ENCODE measurements at places on chromosomes 12 and 14.

GRCh38 chr12:104469523-104469922 lies 12.8 kb downstream of the CHST11 start:
- no peak for DNase-seq

GRCh38 chr14:80664576-80664975 lies 277.0 kb downstream of the CEP128 start:
- peak; percentile 26 for DNase-seq

DNA sequence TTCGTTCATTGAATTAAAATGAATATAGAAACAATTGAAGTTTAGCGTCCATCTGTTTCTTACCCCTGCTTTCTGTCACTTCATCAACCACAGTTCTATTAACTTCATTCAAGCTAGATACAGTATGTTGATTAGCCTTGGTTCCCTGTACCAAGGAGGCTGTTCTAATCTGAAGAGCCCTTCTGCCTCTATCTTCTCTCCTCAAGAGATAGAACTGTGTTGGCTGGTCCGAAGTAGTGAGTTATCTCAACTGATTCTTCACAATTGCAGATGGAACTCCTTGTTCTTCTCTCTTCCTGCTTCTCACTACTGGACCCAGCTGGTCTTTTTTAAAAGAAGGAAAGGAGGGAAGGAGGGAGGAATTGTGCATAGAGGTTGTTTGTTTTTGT lies 82.1 kb upstream of the TRAF3 start:
- no peak for DNase-seq

- no peak for DNase-seq
Measured at GRCh38 chr14:31678421-31679249, 117.4 kb downstream of the NUBPL start.

GRCh38 chr12:94621662-94622359 lies 28.5 kb downstream of the TMCC3 start:
- no peak for DNase-seq

DNA sequence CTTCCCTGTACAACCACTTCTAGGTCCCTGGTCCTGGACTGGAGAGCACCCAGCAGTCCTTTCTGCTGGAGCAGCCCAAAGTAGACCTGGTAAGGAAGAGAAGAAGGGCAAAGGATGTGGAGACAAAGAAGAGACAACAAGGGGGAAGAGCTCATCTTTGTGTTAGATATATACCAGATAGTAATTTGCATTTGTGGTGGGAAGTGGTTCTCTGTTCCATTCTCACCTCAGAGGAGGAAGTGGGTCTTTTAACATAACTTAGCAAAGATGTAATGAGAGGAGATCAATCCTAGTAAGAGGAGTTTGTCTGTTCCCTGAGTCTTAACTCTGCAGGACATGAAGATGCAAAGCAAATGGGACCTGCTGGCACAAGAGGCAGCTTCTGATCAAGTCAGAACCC lies 8.0 kb downstream of the CCDC198 start:
- no peak for DNase-seq

DNA sequence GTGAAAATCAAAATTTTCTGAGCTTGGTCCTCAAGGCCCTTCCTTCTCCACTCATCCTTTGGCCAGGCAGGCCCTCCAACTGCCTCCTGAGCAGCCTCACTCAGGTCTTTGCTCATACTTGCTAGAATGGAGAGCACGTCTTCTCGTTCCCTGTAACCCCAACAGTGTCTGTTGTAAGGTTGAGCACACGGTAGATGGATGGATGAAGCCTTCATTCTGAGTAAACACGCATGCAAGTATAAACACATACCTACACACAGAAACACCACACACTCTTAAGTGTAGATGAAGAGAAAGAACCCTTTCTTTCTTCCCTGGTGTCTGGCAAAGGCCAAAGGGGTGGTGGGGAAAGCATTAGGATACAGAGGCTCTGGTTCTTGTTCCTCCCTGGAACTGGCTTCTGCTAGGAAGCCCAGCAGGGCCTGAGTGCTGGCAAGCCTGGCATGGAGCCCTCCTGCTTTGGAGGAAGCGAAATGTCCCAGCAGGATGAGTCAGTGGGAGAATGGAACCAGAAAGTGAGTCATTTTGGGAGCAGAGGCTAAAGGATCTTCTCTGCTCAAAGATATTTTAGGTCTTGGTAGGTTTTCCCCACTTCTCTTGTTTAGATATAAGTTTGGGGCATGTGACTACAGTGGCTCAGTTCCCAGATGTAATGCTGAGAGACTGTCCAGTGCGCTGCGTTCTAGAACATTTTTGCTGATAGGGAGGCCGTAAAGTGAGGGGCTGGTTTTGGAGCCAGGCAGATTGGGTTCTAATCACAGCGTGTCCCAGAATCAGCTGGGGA lies 127.4 kb downstream of the CACNA1C start:
- peak; percentile 12 for DNase-seq

GRCh38 chr12:84969226-84969625 lies 56.6 kb upstream of the SLC6A15 start:
- no peak for DNase-seq

DNA sequence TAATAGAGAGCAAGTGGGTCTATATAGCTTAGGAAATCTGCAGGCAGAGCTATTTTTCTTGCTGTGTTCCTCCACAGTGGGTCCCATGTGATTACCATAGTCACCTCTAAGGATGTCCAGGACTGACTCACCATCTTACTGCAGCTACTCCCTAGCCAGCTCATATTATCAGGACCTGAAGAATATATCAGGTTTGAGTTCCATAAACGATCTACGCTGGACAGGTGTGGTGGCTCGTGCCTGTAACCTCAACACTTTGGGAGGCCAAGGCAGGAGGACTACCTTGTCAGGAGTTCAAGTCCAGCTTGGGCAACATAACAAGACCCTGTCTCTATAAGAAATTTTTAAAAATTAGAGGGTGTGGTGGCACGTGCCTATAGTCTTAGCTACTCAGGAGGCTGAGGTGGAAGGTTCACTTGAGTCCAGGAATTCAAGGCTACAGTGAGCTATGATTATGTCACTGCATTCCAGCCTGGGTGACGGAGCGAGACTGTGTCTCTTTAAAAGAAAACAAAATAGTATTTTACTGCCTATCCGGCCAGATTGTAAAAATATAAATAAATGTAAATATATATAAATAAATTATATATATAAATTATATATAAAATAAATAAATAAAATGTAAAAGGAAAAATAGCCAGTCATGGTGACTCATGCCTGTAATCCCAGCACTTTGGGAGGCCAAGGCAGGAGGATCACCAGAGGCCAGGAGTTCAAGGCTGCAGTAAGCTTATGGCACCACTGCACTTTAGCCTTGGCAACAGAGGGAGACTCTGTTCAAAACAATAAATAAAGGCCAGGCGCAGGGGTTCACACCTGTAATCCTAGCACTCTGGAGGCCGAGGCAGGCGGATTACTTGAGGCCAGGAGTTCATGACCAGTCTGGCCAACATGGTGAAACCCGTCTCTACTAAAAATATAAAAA lies 6.9 kb upstream of the SPRYD4 start:
- no peak for DNase-seq

DNA sequence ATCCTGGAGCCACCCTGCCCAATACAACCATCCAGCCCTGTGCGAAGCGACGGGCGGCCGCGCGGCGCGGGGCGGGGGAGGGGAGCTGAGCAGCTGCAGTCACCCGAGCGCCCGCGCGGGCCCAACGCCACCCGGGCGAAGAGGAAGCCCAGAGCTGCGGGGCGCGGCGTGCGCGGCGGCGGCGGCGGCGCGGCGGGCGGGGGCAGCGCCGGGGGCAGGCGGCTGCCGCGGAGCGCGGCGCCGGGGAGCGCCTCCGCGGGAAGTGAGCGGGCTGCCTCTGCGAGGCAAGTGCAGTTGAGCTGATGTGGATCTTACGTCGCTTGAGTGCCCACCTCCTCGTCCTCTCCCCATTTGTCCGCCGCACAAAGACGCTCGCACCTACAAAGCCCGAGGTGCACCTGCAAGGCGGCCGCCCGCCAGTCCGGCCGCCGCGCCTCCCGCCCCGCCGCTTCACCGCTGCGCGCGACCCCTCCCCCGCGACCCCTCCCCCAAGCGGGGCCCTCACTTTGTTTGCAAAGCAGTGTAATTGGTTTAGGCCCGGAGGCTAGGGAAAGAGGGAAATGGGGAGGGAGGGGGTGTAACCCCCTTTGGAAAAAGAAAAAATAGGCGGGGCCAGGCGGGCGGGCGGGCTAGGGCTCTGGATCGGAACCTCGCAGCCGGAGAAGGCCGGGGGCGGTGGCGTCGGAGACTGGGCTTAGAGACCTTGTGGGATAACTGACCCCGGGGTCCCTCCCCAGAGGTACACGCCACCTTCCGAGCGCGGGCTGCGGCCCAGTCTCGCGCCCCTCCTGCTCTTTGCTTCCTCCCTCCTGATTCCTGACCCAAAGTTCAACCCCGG lies at the start of the genes FOXA1 and TTC6:
TSS of gene FOXA1 (minus strand) at position 279 of the 838 bp plus-strand sequence. CDS start at position 2, 277 bp downstream.
TSS of gene TTC6 (plus strand) at position 659 of the 838 bp plus-strand sequence. CDS start 26,436 bp downstream, outside the sequence.
- peak; percentile 53 for DNase-seq

DNA sequence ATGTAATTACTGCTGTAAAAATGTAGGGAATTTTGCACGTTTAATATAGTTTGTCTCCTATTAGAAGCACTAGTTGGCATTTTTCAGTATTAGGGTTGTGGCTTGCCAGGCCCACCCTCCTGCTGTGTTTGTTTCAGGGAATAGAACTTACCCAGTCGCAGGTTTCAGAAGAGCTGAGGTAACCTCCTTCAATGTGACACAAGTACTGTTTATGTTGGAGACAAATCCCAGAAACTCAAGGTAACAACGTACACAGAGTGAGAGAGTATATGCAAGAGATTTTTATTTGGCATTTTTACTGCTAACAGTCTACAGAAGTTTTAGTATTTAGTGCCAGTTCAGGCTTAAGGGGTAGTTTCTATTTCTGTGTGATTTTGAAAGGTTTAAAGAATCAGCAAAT lies 284.3 kb downstream of the RAD51B start:
- DNase-seq: no peak

GRCh38 chr14:20179880-20180279 lies 10.8 kb upstream of the OR11G2 start:
- no peak for DNase-seq

DNA sequence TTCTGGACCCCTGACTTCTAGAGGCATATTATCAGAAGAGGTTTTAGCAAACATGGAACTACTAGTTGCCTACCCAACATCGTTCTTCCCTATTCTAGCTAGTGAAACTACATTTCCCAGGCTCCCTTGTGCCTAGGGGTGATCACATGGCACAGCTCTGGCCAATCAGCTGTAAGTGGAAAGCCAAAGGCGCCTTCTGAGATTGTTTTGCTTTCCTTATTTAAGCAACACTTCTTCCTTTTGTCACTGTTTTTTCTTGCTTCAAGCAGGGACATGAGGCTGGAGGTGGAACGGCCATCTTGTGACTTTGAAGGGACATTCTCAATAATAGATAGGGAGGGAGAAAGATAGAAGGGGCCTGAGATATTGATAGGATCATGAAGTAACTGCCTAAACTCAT lies 136.7 kb downstream of the ZNF664 start:
- peak; percentile 76 for DNase-seq

DNA sequence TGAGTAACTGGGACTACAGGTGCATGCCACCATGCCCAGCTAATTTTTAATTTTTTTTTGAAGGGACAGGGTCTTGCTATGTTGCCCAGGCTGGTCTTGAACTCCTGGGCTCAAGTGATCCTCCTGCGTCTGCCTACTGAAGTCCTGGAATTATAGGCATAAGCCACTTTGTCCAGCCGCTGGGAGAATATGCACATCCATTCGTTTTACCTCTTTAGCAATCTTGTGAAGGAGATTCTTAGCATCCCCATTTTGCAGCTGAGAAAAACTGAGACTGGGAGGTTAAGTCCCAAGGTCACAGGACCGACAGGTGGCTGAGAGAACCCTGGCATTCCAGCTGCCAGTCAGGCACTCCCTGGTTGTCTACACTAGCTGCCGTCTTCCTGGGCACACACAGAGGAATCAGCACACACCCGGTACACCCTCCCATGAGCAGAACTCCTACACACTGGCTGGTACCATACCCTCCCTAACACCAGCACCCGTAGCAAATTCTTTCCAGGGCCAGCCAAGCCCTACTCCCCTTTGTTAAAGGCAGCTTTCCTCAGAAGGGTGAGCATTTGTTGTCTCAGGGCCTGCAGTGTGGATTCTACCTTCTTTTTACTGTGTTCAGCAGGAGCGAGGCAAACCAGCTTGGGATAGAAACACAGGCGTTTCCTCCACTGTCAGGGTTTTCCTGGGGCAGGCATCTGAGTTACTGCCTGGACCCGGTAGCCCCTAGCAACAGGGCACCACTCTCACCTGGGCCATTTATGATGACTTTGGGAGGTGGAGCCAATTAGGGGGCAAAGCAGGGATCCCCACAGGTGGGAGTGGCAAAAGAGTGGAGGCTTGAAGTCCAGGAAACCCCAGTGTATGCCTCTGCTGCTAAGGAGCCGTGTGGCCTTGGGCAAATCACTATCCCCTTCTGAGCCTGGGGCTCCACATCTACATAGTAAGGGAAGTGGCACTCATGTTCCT lies 70.2 kb downstream of the IRF2BPL start:
- no peak for DNase-seq

GRCh38 chr12:63917864-63918799 lies 73.6 kb downstream of the SRGAP1 start:
- DNase-seq: peak; percentile 80

- no peak for DNase-seq
Measured at GRCh38 chr14:59086241-59086882, 102.1 kb upstream of the DAAM1 start.

GRCh38 chr12:106126441-106127337 lies 12.1 kb downstream of the NUAK1 start:
- peak; percentile 96 for DNase-seq

DNA sequence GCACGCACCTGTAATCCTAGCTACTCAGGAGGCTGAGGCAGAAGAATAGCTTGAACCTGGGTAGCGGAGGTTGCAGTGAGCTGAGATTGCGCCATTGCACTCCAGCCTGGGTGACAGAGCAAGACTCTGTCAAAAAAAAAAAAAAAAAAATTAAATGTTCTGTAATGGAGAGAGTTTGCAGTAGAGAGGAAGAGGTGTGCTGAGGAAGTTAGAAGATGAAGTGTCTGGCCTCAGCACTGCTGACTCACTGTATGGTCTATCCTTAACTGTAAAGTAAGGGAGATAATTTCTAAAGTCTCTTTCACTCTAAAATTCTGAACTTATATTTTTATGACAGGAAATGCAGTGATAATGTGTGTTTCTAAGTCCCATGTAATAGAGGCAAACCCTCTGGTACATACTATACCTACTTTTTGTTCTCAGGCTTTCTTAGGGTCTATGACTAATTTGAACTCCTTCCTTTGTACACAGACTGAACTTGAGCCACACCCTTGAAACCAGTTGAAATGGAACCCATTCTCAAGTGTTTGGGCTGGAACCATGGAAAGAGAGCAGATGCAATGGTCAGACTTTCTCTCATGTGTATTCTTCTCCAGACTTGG lies 278.1 kb upstream of the FAR2 start:
- DNase-seq: peak; percentile 12

GRCh38 chr14:69632164-69632563 lies 20.8 kb downstream of the SUSD6 start:
- DNase-seq: no peak

DNA sequence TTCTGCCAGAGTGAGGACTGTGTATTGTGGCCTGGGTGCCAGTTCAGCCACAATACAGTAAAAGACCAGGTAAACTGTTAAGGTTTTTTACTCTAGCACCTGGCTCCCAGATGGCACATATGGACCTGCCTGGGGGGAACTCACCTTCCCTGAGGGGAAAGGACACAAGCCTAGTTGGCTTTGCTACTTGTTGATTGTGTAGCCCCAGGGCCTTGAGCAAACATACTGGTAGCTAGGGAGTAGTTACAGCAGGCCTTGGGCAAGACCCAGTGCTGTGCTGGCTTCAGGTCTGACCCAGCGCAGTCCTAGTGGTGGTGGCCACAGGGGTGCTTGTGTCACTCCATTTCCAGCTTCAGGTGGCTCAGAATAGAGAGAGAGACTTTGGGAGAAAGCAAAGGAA lies 216.4 kb downstream of the KLHL28 start:
- DNase-seq: no peak

Measured in A549 (cell line).